ENCODE measurements at places on chromosomes 12 and 14.

DNA sequence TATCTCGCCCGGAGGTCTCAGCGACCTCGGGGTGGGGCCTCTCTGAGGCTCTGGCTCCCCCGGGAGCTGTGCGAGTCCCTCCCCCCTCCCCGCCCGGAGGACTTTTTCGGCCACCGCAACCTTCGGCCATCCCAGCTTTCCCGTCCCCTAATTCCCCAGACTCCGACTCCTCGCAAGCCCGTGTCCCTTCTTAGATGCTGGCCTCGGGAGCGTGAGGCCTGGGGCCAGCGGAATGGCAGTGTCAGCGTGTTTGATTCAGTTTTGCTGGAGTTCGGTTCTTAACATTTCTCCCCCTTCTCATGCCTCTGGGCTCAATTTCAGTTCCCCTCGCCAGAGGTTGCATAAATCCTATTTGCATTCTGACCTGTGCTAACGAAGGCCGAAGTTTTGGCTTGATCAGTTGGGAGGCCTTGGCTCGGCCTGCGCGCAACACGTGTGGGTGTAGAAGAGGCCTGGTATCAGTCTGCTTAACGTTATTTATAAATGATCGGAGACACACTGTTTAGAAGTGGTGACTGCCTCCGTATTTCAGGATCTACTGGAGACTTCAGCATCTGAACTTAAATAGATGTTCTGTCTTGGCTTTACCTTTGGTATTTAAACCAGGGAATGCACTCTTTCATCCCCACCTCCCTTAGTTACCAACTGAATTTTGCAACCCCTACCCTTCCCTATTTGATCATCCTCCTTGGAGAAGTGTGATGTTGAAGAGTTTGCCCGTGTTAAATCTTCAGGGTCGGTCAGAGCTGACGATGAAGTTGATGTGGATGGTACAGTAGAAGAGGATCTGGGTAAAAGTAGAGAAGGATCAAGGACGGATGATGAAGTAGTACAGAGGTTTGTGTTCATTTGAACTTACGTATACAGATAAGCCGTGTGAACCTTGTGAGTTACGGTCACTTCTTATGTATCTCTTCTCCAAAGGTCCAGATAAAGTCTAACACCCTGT, 851 bp downstream of the HSP90B1 start:
- no peak for DNase-seq

GRCh38 chr12:63086149-63086915, 64.7 kb downstream of the AVPR1A start:
- DNase-seq, result no peak

DNA sequence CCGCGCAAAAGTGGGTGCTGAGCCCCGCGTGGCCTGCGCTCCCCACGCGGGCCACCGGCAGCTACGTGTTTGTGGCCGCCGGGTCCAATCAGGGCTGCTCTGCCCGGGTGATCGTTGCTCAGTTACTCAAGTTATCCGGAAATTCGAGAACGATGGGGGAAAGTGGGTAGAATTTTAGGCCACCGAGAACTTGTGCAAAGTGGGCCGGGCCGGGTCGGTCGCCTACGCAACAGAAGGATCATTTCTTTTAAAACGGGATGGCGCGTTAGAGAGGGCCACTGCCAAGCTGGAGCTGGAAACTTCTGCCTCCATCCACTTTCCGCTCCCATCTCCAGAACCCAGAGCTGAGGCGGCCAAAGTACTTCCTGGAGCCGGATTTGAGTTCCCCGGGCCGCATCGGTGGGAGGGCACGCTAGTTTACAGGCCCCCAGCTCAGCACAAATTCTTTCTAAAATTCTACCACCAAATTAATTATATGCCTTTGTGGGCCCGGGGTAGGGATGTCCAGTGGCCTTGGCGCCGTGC, 3.5 kb downstream of the RFX4 start:
- DNase-seq, result no peak

DNA sequence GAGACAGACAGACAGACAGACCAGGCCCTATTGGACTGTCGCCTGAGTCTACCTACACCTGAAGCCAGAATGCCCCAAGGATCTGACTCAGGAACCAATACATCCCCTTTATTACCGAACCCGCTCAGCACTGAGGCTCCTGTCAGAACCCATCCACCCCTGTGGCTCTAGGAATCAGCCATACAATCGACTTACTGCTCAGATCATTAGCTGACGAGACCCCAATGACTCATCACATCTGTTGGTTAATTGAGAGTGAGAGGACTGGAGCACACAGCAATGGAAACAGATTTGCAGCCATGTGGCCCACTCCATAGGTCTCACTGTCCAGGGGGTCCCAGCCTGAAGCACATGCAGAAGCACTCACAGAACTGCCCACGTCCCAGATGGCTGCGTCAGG, 15.2 kb downstream of the ITPK1 start:
- DNase-seq, result no peak

GRCh38 chr14:97113339-97113738, 316.2 kb downstream of the VRK1 start:
- DNase-seq, result no peak

DNA sequence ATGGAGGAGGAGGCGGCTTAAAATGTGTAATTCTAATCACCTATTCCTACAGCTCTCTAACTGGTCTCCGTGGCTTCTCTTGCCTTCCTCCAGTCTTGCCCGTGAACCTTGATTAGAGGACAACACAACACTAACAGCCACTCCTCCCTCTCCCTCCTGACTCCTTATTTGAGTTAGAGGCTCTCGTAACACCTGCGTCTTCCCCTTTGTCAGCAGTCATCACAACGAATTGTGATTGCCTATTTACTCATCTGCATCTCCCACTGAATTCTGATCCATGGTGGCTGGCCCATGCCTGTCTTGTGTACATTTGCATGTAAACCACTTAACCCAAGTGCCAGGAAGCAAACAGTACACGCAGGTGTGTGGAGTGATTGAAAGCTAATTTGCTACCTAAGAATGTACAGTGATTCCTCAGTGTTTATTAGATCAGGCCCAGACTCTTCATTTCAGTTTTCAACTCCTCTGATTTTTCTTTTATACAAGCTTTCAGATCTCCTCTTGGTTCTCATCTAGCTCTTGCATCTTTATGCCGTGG, 154.5 kb downstream of the MON2 start:
- no peak for DNase-seq

DNA sequence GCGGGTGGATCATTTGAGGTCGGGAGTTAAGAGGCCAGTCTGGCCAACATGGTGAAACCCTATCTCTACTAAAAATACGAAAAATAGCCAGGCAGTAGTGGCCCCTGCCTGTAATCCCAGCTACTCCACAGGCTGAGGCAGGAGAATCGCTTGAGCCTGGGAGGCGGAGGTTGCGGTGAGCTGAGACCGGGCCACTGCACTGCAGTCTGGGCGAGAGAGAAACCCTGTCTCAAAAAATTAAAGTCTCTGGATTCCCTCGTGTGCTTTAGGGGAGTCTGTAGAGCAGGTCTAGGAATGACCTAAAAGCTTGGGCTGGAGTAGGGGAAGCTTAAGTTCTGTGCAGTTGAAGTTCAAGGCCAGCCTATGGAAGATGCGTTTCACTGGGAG, 697 bp upstream of the TULP3 start:
- no peak for DNase-seq

GRCh38 chr12:21337959-21338744, 3.4 kb upstream of the SLCO1A2 start:
- DNase-seq, result no peak

DNA sequence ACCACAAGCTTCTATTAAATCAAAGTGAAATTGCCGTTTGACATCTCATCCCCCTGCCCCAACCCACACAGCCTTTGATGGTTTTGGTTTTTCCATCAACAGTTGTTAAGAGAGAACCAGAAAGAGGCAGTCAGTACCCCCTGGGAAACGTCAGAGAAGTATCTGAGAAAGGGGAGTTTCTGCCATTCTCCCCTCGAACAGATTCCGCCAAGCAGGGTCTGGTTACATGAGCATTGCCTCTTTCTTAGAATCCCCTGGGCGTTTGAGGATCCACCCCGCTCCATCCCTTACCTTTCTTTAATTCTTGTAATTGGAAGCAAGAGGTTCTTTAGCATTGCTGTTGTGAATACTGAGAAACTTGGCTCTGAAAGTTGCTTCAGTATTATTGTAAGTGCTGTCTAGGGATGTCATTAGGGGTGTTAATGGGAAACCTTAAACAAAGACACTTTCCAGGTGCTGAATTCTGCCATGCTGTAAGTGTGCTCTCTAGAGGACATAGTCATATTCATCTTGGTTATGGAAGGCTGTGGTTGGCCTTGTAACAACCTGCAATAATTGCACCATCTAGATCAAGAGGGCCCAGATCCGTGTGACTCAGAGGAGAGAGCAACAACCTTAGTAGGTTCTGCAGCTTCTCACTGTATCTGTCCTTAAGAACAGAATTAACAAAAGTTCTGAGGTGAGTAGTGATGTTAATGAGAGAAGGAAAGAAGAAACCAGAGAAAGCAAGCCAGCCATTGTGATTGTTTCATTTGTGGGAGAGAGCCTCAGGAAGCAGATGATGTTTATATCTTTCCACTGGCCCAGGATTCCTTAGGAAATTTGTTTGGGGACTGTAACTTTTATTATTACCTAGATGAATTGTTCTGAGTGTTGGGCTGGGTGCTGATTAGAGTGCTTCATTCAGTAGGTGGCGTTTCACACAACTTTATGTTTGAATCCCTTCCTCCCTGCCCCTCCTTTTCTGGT, 9.0 kb downstream of the TMBIM6 start:
- no peak for DNase-seq

DNA sequence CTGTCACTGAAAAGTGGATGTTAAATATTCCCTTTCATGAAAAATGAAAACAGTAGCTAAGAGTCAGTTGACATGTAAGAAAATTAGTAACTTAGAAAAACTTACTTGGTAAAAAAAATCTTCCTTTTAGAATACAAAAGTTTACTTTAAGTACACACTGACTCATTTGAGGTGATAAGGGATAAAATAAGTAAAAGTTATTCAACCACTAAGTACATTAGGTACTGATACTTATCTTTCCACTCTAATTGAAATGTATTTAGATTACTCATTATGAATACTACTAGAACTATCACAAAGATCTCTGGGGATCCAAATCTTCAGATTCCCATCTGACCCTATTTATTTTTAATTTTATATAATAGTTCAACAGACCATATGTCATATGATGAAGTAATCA, 12.2 kb downstream of the SYCP3 start:
- no peak for DNase-seq

- no peak for DNase-seq
These were observed 90.0 kb upstream of the SLC38A4 start for GRCh38 chr12:46915836-46916235.

DNA sequence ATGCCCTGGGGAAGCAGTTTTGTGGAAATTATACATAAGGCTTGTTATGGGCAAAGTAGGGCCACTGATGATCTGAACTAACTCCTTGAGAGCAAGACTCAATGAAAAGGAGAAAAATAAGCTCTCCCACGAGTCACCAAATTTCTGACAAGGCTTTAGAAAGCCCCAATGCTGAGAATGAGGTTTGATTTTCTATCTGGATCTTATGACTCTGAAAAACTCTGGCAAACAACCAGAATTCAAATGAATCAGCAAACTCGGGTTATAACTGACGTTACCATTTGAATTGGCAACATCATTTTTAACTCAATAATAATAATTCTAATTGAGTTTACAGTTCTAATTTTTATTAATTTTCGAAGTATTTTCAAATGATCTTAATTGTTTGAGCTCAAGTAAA, 79.1 kb downstream of the KCNK10 start:
- no peak for DNase-seq

DNA sequence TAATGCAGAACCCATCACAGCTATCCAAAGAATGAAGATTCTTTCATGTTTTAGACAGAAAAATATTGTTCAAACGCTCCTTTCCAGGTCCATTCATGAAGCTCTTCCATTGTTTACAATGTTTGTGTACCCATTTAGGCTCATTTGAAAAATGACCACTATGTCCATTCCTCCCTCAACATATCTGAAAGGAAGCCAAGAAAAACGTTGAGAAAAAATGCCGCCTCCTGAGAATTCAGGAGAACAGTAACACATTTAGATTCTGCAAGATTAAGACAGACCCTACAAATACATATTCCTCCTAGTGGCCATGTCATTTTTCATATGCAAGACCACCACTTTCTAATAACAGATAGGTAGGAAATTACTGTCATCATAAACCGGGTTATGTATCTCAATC, 124.4 kb downstream of the SLC25A21 start:
- no peak for DNase-seq

- no peak for DNase-seq
These were observed 98.5 kb downstream of the CDK17 start for GRCh38 chr12:96301732-96302131.

Data from smooth muscle cell of the brain vasculature (primary cell).